ENCODE measurements at places on chromosomes 7 and 10.
A peak's percentile ranks its signal among the peaks of the same experiment; 100 is the strongest.

GRCh38 chr10:101564490-101564991 is 23.5 kb downstream of the POLL start:
- no peak for DNase-seq

DNA sequence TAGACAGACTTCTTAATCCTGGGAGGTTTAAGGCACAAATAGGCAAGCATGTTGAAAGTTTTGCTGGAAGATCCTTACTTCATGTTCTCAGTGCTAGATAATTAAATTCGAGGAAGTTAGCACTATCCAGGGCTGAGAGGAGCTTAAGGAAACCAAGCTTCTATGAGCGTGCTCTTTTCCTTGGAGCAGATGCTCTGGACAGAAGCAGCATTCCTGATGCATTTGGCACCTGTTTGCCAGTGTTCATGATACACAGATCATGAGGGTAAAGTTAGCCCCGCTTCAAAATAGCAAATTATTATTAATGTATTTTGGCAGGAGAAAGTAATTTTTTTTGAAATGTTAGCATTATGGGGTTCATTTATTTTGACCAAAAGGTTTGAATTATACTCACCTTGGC is 9.4 kb downstream of the HDAC9 start:
- no peak for DNase-seq

DNA sequence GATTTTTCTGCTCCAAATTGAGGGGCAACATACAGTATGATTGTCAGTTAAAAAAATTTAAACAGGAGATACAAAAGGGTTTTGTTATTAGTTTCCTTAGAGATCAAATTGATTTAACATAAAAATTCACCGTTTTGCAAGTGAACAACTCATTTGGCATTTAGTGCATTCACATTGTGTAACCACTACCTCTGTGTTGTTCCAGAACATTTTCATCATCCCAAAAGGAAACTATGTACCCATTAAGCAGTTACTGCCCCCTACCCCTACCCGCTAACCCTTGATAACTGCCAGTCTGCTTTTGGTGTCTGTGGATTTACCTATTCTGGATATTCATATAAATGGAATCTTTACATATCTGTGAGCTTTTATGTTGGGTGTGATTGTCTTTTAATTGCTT is 3.1 kb downstream of the ZRANB1 start:
- DNase-seq: no peak

GRCh38 chr10:133309100-133309719 is 496 bp downstream of the ZNF511 start:
- peak; percentile 94 for DNase-seq

DNA sequence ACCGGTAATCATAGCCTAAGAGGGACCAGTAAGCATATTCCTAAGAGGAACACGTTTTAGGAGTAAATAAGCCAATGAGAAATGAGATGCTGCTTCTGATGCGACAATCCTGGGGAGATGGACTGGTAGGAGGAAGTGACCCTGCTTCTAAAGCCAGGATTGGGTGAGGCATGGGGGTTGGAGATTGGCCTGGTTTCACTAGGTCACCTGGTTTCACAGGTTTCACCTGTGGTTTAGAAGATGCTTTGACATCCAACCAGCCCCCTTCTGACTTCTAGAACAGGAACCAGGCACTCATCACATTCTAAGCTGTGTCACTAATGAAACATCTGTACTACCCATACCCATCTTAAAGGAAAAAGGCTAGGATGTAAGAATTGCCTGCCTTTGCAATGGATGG is 53.0 kb upstream of the BAMBI start:
- DNase-seq: no peak

- DNase-seq: no peak
Observed at GRCh38 chr7:4268040-4268965, 413.8 kb upstream of the FOXK1 start.

- no peak for DNase-seq
Observed at GRCh38 chr10:121961456-121961855, 13.6 kb downstream of the NSMCE4A start.

DNA sequence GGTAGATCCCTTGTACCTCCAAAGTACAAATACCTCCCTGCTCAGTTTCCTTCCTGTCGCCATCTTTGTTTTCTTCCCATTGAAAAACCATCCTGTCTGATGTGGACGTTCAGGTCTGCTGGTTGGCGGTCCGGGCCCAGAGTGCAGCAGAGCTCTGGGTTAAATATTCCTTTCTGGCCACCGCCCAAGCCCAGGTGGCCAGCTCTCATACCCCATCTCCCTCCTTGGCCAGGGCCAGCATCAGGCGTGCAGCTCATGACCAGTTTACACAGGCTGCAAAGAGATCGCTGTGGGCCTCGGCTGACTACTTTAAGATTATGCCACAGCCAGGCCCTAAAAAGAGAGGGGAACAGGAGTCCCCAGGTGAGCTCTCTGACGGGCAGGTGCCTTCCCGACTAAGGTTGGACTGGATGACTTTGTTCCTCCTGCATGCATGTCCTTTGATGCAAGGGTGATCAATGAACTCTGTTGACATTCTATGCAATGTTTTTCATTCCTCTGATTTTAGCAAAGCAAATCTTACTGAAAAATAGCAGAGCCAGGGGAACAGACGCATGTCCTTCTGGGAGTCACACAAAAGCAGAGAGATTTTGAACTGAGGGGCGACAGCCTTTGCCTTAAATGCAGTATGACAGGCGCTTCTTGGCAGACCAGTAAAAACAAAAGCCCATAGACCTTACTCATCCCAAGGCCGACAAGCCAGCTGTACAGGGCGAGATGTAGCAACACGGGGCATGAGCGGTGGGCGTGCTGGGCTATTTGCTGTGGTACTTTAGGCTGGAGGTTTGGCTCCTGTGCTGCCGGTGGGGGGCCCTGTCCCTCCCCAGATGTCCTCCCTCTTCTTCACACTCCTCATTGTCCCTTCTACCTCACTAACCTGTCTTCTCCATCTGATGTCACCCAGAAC is 33.3 kb upstream of the SH2B2 start:
- no peak for DNase-seq

Data from BE2C (cell line).